Lower leg skin (tissue), 4 donors: ENCODE measurements at places on chromosomes 12 and 14. TPM values are rescaled to one million over a fixed set of nuclear protein-coding genes. Genes with fewer than 3 reads are reported as not detected.

DNA sequence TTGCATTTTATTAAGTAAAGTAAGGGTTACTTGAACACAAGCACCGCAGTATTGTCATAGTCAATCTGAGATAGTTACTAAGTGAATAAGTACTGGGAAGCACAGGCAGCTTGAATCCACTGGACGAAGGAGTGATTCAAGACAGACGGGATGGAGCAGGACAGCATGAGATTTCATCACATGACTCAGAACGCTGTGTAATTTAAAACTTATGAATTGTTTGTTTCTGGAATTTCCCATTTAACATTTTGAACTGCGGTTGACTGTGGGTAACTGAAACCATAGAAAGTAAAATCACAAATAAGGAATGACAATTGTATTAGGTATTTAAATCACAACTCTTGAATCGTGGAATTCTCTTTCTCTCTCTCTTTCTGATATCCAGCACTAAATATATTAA lies 1630.4 kb upstream of the SEL1L start:
- DNase-seq = no peak

The PPP4R4 gene
- total RNA-seq = 0.56 TPM

- DNase-seq = no peak
Measured at GRCh38 chr12:109127533-109128242, 11.3 kb downstream of the ACACB start.

GRCh38 chr14:33704481-33704880 lies 246.4 kb downstream of the EGLN3 start:
- DNase-seq = no peak
